Activated naive CD4-positive, alpha-beta T cell treated with anti-CD3 and anti-CD28 coated beads, Interleukin-2, amount 10 ng/mL, durations not matched to agents 7 days and 5 days (primary cell): ENCODE measurements at places on chromosomes 16 and 17.
A peak's percentile ranks its signal among the peaks of the same experiment; 100 is the strongest.

DNA sequence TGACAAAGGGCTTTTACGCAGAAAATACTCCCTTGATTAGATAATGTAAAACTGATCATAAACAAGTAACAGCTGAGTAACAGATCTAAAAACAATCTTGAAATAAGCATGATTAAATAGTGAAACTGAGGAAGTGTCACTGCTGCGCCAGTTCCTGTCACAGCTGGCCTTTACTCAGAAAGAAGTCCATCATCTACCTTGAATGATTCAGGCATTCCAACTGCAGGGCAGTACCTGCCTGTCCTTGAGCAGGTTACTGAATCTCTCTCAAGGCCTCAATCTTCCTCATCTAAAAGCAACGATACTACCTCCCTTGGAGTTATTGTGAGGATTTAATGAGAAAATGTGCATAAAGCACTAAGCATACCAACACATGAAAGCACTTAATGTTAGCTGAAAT is 12.7 kb downstream of the PHLPP2 start:
- DNase-seq: no peak

DNA sequence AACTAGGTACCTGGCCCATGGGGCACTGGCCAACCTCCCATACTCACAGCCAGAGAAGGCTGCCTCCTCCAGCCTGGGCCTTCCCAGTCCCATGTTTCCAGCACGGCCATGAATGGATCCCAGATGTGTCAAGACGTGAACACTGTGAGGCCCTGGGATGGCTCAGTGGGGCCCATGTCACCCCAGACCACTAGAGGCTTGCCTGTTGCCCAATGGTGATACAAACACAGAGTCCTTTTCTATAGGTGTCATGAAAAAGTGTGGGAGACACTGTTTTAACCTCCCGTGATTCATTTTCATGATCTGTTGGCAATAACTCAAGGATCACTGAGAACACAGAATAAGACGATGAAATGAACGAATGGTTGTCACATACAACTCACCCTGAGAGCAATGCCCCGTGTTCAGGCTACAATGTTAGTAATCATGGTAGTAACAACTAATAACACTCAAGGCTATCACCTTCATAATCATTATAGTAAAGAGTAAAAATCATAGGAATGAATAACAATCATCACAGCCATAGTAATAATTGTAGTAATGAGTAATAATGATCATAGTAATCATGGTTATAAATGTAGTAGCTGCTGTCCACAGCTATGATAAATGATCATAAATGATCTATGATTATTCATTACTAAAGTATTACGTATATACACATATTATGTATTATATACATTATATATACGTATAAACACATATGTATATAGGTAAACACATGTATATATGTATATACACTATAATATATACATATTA is 64.0 kb downstream of the DYNLRB2 start:
- no peak for DNase-seq

GRCh38 chr17:36120221-36120620 is 16.6 kb downstream of the CCL4 start:
- no peak for DNase-seq

DNA sequence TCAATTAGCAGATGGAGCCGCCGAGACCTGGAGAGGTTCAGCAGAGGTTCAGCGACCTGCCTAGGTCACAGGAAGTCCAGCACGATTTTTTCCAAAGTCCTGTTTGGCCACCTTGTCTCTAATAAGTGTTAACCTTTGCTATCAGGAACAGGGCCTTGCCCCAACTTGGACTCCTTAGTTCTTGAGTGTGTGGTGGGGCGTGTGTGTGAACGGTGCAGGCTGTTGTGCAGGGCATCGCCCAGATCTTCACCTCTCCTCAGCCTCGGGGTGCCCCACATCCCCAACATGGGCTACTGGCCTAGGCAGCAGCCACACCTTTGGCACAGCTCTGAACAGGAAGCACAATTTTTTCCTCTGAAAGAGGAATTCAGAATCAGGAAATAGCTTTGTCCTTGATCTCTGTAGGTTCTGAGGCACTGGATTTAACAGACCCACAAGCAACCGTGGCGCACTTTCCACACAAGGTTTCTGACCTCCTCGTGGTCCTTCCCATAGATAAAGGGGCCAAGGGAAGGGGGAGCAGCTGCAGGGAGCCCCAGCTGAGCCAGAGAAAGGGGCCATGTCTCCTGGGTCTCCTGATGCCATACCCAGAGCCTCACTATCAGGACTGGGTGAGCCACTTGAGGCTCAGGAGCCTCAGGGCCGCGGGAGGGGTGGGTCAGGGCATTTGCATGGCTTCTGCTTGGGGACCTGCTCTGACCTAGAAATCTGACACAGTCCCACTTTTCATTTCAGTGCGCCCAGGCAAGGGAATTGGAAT is 10.4 kb downstream of the MPRIP start:
- peak; percentile 14 for DNase-seq

DNA sequence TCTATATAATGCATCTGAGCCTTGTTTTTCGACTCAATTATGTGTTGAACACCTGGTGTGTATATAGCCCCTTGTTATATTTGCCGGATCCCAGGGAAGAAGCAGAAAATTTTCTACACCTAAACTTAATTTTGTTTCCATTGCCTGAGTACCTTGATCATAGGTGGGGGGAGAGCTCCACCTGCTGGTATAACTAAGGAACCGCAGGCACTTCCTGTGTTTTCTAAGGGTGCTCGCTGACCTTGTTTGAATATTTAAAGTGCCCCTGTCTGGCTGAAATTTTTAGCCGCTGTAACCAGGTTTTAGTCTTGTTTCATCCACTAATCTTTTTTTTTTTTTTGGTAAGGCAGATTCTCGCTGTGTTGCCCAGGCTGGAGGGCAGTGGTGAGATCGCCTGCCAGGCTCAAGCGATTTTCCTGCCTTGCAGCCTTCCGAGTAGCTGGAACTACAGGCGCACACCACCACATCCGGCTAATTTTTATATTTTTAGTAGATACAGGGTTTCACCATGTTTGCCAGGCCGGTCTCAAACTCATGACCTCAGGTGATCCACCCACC is 6.5 kb upstream of the NUBP1 start:
- DNase-seq: peak; percentile 79

- no peak for DNase-seq
Observed at GRCh38 chr17:10139577-10139976, 58.8 kb downstream of the GAS7 start.

DNA sequence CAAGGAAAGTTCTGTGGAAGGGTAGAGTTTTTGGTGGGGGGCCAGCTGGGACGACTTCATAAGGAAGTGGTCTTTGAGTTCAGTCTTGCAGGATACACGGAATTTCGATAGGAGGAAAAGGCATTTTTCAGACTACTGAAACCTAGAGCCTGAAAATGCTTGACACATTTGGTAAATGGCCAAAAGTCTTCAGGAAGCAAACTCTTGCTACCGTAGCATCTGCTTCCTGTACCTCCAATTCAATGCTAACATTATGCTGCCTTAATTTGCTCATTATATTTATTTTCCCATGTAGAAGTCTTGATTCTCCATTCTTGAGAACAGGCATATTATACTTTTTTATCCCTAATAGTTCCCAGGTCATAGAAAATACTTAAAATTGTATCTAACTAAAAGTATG is 129.3 kb upstream of the MED13 start:
- DNase-seq: no peak

GRCh38 chr17:48547808-48548522 is 3.1 kb upstream of the HOXB2 start:
- peak; percentile 71 for DNase-seq

- no peak for DNase-seq
Observed at GRCh38 chr16:65967376-65967775, 399.1 kb upstream of the CDH5 start.
